ENCODE measurements at places on chromosomes 16 and 17.

DNA sequence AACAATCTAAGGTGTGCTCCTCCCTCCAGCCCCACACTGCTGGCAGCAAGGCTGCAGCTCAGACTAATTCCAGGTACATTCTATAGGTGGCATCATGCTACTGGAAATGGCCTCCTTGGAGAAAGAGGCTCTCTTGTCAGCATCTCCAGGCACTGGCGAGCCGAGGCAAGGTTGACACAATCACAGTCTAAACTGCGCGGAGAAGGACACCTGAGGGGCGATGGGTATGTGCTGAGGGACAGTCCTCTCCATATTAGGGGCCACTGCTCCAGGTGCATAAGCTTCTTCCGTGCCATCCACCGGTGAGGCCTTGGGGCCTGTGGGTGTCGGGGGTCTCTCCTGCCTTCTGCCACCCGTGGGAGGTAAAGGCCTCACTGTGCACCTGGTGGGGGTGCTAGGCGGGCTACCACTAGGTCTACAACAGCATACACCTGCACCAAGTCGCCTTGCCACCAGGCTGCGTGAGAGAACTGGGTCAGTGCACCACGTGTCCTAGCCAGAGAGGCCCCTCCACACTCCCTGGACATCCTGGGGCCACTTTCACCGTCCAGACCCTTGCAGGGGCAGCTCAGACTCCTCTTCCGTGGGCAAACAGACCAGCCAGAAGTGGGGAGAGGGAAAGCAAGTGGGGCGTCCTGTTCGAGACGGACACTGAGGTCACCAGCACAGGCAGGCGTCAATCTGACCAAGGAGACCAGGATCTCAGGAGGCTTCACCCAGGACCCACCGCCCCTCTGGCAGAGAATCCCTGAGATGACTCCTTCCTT, 12.1 kb upstream of the CBX8 start:
- peak overlapping the region; percentile 35 for H3K27ac ChIP-seq
- H3K4me3 ChIP-seq = no peak overlapping the region
- no peak for DNase-seq
- H3K4me1 ChIP-seq = peaks cover 41% of the 10 kb centered on the region
- H3K36me3 ChIP-seq = peaks cover 5% of the 10 kb centered on the region
- H3K27me3 ChIP-seq = peaks cover 54% of the 10 kb centered on the region

- H3K27me3 ChIP-seq = peaks cover 9% of the 10 kb centered on the region
- no peak overlapping the region for H3K27ac ChIP-seq
- H3K4me3 ChIP-seq = no peak overlapping the region
Measured at GRCh38 chr17:68674029-68674925, 73.1 kb upstream of the FAM20A start.

DNA sequence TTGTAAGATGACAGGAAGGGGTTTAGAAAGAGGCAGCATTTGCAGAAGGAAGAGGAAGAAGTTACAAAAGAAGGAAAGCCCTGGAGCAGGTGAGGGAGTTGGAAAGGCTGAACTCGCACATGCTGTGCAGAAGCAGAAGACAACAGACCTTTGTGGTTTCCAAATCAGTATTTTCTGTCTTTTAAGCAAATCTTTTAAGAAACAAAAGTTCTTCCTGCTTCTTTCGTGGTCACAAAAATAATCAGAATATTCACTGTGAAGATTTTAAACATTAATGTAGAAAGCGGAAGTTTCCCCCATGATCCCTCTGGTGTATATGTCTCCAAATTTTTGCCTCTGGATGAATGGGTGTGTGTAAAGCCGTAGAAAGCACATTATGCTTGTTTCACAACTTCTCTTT, 25.8 kb downstream of the ZNRF1 start:
- H3K4me1 ChIP-seq = peaks cover 8% of the 10 kb centered on the region
- H3K27ac ChIP-seq = no peak overlapping the region
- peaks cover 7% of the 10 kb centered on the region for H3K36me3 ChIP-seq
- H3K4me3 ChIP-seq = no peak overlapping the region
- peaks cover 2% of the 10 kb centered on the region for H3K27me3 ChIP-seq

GRCh38 chr17:78719630-78720298, 62.3 kb downstream of the CYTH1 start:
- H3K36me3 ChIP-seq = peaks cover 29% of the 10 kb centered on the region
- peak overlapping the region; percentile 65 for H3K4me3 ChIP-seq
- peaks cover 99% of the 10 kb centered on the region for H3K4me1 ChIP-seq
- no peak for DNase-seq
- no peaks in the 10 kb centered on the region for H3K27me3 ChIP-seq

GRCh38 chr17:28720247-28720996, 637 bp downstream of the RPL23A start:
- H3K36me3 ChIP-seq = peaks cover 57% of the 10 kb centered on the region
- peak overlapping the region; percentile 98 for H3K4me3 ChIP-seq
- no peaks in the 10 kb centered on the region for H3K27me3 ChIP-seq
- H3K4me1 ChIP-seq = peaks cover 73% of the 10 kb centered on the region
- H3K27ac ChIP-seq = peak overlapping the region; percentile 98
- no peak for DNase-seq

DNA sequence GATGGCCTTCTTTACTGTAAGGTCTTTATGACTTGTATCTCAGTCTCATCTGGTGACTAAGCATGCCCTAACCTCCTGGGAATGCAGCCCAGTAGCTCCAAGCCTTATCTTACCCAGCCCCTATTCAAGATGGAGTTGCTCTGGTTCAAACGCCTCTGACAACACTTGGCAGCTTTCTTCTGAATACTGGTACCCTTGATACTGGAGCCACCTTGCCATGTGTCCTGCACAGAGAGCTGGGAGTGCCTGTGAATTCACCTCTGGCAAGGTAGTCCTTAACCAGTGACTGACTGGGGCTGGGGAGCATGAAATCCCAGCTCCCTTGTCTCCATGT, 17.2 kb downstream of the NUDT7 start:
- peaks cover 26% of the 10 kb centered on the region for H3K4me1 ChIP-seq
- no peaks in the 10 kb centered on the region for H3K36me3 ChIP-seq
- no peak for DNase-seq
- H3K4me3 ChIP-seq = no peak overlapping the region

Measured in activated B cell treated with CpG ODN at 0.5 μM for 24 hours (primary cell).